Upper lobe of right lung (tissue), 1 donor: ENCODE measurements at places on chromosomes 5 and 9. TPM values are rescaled to one million over a fixed set of nuclear protein-coding genes. Genes with fewer than 3 reads are reported as not detected.

GRCh38 chr5:582936-583635, 29.1 kb upstream of the CEP72 start:
- DNase-seq: peak; percentile 42

The DNAH5 gene
- total RNA-seq: 4.6 TPM

The PAXX gene
- 53.1 TPM for total RNA-seq

GRCh38 chr5:159638954-159639559, 277.2 kb upstream of the ADRA1B start:
- DNase-seq: no peak

DNA sequence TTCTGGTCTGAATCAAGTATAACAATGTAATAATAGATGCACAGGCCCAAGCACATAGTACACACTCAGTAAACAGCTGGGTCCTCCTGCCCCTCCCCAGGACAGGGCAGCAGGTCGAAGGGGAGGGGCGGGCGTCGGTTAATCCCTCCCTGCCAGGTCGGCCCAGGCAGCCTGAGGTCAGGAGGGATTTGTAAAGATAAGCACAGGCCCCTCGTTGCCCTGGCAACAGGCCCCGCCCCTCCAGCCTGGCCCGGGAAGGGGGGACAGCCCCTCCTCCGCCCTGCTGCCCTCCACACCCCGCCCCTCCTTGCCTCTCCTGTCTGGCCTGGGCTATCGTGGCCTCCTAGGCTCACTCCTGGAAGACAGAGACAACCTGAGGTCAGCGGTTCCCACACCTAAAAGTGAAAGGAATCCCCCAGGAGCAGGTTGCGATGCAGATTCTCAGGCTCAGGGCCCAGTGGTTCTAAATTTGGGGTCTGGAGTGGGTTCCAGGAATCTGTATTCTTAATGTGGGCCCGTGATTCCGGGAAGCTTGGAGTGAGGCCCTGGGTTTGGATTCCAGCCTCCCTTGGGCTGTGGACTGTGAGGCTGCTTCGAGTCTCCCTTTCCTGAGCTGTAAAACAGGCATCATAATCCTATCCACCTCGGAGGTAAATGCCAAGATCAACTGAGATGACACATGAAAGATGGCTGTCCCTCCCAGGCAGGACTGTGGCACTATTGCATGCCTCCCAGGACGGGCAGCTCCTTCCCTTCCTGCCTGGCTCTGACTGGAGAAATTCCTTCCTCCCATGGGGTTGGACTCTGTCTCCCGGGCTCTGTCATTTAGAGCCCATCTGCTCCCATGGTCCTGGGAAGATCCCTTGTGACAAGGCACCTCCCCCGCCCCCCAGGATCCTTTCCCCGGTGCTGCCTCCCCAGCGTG, 4.4 kb downstream of the CRB2 start:
- peak; percentile 82 for DNase-seq

DNA sequence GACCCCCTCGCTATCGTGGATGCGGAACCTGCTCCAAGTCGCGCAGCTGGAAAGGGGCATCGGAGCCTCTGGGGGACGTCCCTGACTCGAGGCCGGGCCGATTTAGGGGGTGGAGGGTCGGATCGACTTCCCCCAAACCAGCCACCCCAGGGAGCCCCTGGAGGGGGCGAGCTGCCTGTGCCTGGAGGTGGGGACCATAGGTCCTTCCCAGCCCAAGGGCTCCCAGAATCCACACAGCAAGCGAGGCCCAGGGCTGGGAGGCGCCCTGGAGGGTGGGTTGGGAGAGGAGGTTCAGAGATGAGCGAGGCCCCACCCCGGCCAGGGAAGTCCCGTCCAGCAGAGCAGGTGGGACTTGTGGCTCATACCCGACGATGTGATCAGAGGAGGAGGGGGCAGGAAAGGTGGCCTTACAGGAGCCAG, 147.6 kb downstream of the GAPVD1 start:
- DNase-seq: no peak

GRCh38 chr9:130940693-130941576, 1.9 kb upstream of the FIBCD1 start:
- peak; percentile 90 for DNase-seq

The SLC36A3 gene
- total RNA-seq: not detected

The SPATA31E1 gene
- not detected for total RNA-seq

DNA sequence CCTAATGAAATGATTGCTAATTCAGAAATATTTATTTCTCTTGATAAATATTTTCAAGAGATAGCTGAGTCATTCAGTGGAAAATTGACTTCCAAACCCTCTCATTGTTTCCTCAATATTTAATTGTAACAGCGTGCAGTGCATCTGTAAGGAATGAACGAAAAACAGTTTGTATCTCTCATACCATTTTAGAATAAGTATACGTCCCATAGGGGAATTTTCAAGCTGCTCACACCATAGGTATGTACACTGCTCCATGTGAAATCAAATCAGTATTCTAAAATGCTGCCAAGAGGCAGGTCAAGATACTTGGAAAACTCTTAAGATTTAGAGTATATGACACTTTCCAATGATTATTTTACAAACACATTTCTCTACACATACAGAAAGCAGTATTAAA, 202.2 kb downstream of the ARL15 start:
- DNase-seq: no peak

The LCN15 gene
- not detected for total RNA-seq

GRCh38 chr9:124758061-124758460, 13.1 kb downstream of the NR6A1 start:
- DNase-seq: no peak

The TICAM2 gene
- 6.9 TPM for total RNA-seq

DNA sequence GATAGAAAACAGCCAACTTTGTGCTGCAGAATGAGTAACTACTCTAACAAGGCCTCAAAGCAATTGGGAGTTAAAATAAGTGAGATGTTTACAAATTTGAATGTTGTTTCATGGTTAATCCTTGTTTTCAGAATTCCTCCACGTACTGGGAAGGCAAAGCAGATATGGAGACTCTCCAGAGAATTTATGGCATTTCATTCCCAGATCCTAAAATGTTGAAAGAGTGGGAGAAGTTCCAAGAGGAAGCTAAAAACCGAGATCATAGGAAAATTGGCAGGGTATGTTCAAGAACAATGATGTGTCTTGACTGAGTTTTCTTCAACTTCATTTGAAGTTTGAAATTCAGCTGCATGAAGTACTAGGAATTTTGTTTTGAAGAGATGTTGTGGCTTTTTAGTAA, 16.4 kb downstream of the TARS1 start:
- DNase-seq: no peak

The ARID3C gene
- not detected for total RNA-seq

GRCh38 chr5:57902095-57902494, 419.5 kb upstream of the ACTBL2 start:
- DNase-seq: no peak

DNA sequence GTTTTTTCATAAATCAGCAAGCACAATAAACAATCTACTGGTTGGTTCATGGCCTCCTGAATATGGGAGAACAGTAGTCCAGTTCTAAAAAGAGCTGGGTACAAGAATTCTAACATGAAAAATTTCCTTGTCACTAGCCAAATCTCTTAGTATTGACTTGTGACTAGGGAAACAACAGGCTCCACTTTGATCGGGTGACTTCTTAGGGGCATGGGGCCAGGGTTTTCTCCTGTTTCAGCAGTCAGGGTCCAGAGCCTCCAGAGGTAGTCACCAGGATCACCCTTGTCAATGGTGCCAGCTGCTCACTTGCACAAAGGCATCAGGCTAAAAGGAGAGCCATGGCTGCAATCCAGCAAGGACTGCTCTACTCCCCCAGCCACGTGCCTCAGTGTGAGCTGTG, 38.1 kb downstream of the LPAR1 start:
- DNase-seq: no peak

The FRRS1L gene
- 0.09 TPM for total RNA-seq

DNA sequence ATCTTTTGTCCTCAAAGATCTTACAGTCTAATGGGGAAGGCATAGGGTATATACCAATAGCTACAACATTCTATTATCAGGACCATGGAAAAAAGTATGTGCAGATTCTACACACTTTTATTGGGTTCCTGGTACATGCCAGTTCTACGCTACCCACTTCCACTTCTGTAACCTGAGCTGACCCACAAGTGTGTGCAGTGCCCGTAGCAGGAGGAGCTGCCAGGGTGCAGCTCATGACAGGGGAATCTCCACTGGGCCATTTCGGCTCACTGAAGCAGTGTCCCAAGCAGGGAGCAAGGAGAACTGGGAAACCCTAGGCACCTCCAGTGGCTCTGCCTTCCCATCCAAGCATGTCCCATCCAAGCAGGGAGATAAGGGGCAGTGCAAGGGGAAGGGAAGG, 60.4 kb downstream of the FOXI1 start:
- DNase-seq: no peak

The PCDHB8 gene
- total RNA-seq: 2.4 TPM

- DNase-seq: no peak
These were observed 43.8 kb downstream of the HABP4 start for GRCh38 chr9:96493757-96494156.

DNA sequence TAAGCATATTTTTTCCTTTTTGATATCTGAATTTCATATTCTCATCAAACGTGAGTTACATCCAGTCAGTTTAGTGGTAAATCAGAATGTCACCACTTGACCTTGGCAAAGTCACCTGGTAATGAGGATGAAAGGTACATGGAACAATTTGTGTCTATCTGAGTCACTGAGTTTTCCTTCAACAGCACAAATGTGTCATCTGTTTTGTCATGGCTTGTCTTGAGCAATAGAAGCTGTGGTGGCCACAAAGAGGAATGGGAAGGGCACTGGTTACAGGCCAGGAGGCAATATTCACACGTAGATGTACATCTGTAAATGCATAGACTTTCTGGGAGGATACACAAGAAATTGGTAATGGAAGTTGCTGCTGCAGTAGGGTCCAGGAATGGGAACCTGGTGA, 8.4 kb upstream of the ZNF474 start:
- DNase-seq: no peak

DNA sequence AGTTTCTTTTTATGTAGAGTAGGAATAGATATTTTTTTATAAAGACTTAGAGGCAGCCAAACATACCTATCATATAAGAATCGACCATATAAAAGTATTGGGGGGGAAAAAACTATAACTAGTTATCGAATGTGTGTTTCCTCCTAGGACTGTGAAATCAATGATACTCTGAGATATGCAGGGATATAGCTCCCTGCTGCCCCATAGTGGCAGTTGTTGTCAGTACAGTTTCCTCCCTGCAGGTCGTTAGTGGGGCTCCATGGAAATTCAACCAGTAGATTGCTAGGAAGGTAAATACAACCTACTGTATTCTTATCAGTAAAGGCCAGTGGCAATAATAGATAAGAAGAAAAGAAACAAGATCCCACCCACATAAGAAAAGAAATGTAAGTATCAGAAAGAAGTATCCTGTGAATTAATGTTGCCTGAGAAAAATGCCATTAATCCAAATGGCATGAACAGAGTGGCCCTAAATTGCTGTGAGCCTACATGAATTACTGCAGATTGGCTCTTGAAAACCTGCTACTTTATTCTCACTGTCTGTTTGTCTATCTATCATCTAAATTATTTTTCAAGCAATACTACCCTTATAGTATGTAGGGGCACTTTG, 136.9 kb upstream of the FBN2 start:
- DNase-seq: no peak

- DNase-seq: no peak
These were observed 33.8 kb downstream of the TGFBI start for GRCh38 chr5:136062366-136063274.

- DNase-seq: no peak
These were observed 175.3 kb downstream of the SLF1 start for GRCh38 chr5:94793816-94794198.

The LECT2 gene
- not detected for total RNA-seq

DNA sequence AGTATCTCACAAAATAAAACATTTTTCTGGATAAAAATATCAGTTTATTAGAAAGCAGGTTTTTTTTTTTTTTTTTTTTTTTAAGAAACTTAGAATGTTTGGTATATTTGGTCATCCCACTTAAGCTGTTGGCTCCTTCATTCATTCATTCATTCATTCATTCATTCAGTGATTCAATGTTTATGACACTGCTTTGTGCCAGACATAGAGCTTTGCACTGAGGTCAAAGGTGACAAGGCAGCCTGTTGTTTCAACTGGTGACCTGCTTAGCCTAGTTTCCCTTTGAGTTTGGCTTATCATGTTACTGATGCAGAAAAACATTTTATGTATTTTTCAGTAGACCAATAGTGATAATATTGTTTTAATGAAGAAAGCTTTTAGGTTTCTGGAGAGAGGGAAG, 23.5 kb downstream of the CPEB4 start:
- no peak for DNase-seq

DNA sequence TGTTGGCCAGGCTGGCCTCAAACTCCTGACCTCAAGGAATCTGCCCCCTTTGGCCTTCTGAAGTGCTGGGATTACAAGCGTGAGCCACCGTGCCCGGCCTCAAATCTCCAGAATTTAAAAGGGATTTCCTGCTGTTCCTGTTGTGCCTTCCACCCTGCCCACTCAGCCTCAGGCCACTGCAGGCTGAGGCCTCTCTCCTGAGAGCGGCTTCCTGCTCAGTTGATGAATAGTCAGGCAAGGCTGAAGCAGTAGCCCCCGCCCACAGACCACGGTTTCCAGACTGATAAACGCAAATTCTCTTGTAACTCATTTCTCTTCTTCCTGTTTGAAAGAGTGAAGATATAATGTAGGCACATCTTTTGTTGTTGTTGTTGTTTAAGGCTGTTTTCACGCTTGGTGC, 127.0 kb upstream of the PLCXD3 start:
- no peak for DNase-seq

The PRDM9 gene
- total RNA-seq: not detected

- DNase-seq: no peak
These were observed 276.0 kb upstream of the DAP start for GRCh38 chr5:11037080-11037479.

DNA sequence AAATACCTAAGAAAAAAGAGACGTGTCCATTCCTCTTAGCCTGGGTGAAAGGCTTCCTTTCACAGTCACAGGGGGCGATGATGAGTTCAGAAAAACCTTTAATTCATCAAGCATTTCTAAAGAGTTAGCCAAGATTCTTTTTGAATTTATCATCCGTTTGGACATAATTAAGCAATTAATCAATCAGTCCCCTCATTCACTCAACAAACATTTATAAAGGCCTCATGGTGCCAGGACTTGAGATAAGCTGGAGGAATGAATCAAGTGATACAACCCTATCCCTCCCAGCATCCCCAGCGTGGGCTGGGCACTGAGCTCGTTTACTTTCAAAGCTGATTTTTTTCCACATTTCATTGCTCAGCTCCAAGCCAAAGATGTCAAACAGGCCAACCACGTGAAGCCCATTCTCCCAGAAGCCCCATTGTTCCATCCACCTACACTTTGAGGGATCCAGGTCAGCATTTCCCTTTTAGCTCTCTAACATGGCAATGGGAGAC, 140.5 kb downstream of the SLIT3 start:
- no peak for DNase-seq
